ENCODE measurements at places on chromosomes 3 and 15.

DNA sequence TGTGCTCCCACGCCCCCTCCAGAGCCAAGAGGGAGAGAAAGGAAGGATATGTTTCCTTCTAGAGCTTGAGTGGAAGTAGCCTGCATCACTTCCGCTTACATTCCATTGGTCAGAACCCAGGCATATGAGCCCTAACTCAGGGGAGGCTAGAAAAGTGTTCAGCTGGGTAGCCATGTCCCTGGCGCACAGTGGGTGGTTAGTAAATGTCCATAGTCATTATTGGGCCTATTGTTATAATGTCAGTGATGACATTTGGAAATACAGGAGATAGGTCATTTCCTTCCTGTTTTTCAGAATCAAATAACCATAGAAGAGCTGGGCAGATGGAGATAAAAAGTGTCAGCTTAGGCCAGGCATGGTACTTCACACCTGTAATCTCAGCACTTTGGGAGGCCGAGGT, 27.3 kb downstream of the CD276 start:
- DNase-seq: no peak

DNA sequence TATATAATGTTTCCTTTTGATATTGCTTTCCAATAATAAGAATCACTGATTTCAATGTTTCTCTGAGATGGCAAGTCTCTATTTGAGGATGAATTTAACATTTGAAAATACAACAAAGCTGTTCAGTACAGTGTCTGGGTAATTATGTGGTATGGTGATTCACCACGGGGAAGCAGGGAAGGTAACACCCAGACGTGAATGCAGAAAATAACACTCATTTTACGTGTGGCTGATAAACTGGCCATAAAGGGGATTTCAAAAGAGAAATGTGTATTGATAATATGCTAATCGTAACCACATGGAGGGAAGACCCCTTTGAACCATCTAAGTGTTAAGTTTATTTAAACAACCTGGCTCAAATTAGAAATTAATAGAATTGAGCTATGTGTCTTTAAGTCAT, 344.6 kb downstream of the GRM7 start:
- DNase-seq: no peak

DNA sequence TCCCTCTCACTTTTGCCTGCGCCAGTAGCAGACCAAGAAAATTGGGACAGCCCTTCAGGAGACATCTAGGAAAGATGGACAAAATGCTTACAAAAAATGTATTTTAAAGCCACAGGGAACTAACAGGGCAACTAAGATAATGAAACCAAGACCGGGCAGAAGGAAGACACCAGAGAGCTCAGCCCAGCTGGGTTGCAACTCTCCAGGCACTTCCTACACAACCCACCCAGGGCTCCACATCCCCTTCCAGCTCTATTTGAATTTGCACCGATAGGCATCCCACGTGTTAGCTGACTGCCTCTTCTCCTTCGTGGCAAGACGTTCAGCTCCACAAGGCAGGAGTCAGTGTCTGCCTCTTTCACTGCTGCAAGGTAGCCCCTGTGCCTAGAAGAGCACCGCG, 6.6 kb upstream of the ATP10A start:
- no peak for DNase-seq

GRCh38 chr3:16935781-16936180, 51.0 kb downstream of the PLCL2 start:
- no peak for DNase-seq

DNA sequence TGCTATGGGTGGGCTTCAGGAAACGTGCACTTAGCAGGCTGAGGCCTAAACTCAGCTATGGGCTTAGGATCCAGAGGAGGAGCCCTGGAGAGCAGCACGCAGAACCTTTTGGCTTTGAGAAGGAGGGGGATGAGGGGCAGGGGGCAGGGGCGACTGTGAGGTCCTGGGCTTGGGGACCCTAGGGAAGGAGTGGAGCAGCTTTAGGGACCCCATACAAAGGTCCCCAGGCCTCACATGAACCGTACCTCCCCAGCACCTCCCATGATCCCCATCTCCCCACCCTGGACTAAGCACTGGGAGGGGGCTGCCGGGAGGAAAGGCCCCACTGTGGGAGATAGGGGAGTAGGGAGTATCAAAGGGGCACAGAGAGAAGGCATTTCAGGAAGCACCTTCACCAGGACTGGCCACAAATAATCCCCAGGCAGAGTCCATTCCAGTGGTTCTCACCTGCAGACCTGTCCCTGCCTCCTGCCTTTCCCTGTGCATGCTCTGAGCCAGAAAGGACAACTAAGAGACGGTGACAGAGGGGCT, 62.0 kb upstream of the KLF13 start:
- DNase-seq: no peak

DNA sequence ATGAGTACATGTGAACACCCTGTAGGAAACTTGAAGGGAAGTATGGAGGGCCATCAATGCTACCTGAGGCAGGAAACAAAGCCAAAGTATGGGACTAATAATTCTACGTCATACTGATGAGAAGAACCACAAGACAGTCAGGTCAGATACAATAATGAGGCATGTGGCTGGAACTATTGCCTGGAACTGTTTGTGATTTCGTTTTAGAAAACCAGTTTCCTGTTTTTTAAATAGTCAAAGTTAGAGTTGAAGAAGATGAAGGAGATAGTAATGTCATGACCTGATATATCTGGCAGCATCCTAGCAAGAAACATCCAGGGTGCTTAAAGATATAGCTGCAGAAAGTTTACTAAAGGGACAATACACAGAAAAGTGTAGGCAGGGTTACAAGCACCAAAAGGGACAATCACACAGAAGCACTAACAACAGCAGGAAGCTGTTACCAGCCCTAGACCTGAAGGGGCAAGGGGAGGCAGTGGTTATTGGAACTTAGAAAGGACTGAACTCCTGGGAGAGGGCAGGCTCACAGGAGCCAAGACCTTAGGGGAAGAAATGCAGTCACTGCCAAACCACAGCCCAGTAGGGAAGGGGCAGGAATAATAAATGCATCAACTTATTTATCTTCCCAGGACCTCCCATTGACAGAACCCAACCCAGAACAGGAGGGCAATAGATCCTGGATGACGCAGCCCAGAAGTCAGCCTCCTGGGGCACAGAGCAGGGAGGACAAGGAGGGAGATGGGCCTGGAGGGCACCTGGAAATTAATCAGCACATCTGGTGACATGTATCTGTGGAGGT, 302.1 kb upstream of the STT3B start:
- DNase-seq: no peak

Data from activated naive CD4-positive, alpha-beta T cell (primary cell).